ENCODE measurements at places on chromosomes 2 and 18. TPM values are rescaled to one million over a fixed set of nuclear protein-coding genes. Genes with fewer than 3 reads are reported as not detected.

The PLEK gene
- not detected for total RNA-seq

The CRACDL gene
- total RNA-seq, result 0.29 TPM

The HRH4 gene
- total RNA-seq, result 0.12 TPM

The CFAP221 gene
- total RNA-seq, result not detected

DNA sequence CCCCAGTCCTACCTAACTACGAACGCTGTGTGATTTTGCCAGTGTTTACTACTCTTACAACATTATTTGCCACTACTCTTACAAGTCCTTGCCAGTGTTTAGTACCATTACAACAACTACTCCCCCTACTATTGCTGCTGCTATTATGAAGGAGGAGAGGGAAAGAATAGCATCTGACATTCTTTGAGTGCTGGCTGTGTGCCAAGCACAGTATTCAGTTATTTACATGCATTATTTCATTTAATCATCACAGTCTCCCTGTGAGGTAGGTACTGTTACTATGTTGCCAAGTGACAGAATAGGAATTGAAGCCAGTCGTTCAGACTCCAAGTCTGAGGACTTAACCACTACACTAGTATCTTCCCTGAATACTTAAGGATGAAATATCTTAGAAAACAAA lies 185.9 kb upstream of the FOSL2 start:
- DNase-seq, result no peak

DNA sequence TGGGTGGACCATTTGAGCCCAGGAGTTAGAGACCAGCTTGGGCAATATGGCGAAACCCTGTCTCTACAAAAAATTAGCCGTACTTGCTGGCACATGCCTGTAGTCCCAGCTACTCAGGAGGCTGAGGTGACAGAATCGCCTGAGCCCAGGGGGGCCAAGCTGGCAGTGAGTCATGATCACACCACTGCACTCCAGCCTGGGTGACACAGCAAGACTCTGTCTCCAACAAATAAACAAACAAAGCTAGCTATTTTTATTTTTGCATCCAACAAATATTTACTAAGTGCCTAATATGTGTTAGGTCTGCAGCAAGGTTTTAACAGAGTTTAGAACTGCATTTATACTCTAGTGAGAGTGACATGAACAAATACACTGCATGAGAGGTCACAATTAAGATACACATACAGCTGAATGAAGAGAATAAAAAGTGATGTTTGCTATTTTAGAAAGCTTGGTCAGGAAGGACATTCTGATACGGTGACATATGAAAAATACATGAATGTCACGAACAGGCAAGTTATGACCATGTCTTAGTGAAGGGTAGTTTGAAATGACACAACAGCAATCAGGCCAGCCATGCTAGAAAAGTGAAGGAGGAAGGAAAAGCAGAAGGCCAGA lies 83.2 kb upstream of the FRZB start:
- DNase-seq, result no peak

- DNase-seq, result no peak
Observed at GRCh38 chr2:96804986-96805385, 11.1 kb upstream of the CNNM3 start.

DNA sequence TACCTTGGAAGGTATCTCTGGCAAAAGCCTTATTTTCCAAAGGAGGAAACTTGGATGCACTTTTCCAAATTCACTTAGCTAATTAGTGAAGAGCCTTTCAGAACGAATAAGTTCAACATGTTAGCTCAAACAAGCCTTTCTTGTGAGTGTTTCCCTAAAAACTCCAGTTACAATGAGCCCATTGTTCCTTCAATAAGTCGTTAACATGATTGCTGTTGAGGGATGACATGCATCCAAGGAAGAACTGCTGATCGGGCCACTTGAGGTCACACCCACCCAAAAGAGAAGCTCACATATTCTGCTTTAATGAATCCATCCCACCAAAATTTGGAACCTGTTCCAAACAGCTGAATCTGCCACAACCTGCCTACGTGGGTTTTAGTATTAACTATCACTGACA lies 48.1 kb upstream of the SLC35G4 start:
- DNase-seq, result no peak

- no peak for DNase-seq
Observed at GRCh38 chr2:128776461-128777195, 458.0 kb upstream of the HS6ST1 start.

DNA sequence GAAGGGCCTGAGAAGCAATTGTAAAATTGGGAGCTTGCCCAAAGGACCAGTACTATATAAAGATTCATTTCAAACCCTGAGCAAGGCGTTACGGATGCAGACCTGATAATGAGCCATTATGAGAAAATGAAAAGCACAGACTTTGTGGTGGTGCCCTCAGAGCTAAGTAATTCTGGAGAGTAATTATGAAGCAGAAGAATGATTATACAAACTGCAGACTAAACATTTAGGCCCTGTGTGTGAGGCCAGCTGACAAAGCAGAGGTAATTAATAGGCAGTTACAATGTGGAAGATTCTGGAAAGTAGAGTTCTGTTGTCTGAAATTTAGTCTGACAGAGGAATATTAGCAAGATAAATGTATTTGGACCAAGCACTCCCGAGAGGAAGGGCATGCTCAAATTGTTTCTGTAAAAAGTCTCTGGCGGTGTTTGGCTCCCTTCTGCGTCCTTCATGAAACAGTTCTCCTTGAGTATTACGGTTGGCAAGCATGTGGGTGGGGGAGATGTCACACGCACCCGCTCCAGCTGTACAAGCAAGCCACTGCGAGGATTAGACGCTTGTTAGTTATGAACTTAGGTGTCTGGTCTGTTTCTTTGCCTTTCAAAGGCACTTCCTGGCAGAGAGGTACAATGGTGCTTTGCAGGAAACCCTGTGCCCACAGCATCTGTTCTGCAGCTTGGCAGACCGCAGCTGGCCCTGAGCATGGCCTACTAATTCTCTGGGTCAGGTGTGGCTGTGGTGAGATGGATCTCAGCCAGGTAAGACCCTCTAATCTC lies 45.5 kb downstream of the CDC42EP3 start:
- DNase-seq, result no peak

DNA sequence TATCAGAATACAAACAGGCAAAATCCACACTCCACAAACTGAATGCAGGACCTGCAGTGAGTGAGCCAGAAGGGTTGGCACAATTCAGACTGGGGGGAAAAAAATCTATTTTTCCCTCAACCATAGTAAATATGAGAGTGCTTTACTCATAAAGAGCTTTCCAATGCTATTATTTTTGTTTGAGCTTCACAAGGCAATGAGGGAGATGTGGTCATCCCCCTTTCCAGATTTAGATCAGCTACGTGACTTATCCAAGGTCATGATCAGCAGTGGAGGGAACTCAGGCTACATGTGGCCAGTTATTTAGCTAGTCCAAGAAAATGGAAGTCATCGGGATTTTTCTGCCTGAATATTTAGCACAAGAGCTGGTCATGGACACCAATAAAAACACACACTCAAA lies 120.4 kb upstream of the KLF7 start:
- no peak for DNase-seq

DNA sequence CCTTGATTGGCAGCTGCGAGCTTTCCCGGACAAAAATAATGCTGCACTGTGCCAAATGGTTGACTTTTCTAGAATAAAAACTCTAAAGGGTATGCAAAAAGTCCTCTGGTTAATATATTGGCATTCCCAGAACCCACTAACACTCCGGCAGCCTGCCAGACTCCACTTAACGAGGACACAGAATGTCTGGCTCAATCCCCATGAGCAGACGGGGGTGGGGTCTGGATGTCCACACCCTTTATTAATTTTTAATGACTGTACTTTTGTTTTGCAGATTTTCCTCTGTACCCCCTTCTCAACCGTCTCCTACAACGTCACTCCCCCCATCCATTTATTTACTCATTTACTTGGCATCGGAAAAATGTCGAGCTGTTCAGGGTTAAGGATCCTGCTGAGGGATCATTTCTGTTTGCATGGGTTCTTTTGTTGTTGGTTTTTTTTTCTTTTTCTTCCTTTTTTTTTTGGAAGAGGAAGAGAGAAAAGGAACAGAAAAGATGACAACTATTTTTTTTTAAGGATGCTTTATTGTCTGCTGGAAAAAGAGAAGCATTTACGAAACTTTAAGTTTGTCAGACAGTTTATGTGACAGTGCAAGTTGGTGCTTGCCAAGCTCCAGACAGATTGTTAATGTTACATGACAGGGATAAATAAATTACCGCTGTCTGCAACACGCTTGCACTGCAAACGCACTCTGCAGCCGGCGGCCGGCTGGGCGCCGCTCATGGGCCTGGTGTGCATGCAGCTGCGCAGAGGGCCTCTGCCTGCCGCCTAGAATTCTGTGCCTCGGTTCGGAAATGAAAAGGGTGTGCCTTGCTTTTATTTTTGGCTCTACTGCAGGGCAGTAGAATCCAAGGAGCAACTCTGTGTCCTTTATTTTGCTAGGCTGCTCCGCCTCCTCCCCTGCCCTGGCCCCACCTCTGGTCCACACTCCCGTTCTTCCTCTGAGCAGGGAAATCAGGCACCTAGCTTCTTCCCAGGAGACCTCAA lies 3.6 kb downstream of the LDLRAD4 start:
- DNase-seq, result no peak

DNA sequence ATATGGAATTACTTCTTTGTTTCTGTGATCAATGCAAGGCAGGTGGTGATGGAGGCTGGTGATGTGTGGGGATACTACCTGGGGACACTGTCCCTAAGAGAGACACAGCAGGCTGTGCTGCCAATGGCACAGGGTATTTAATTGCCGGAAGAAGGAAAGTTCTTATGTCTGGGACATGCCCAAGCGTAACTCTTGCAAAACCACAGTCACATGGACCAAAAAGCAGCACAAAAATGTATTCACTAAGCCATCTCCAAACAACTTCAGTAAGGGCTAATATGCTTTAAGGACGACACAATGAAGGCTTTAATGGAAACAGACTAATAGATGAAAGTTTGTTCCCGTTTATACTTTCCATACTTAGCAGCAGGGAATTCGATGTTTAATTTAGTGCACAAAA lies 49.7 kb upstream of the AP1S3 start:
- no peak for DNase-seq

- no peak for DNase-seq
Observed at GRCh38 chr2:45026924-45027450, 17.7 kb upstream of the SIX2 start.

- DNase-seq, result no peak
Observed at GRCh38 chr2:12127638-12128037, 381.2 kb downstream of the LPIN1 start.

DNA sequence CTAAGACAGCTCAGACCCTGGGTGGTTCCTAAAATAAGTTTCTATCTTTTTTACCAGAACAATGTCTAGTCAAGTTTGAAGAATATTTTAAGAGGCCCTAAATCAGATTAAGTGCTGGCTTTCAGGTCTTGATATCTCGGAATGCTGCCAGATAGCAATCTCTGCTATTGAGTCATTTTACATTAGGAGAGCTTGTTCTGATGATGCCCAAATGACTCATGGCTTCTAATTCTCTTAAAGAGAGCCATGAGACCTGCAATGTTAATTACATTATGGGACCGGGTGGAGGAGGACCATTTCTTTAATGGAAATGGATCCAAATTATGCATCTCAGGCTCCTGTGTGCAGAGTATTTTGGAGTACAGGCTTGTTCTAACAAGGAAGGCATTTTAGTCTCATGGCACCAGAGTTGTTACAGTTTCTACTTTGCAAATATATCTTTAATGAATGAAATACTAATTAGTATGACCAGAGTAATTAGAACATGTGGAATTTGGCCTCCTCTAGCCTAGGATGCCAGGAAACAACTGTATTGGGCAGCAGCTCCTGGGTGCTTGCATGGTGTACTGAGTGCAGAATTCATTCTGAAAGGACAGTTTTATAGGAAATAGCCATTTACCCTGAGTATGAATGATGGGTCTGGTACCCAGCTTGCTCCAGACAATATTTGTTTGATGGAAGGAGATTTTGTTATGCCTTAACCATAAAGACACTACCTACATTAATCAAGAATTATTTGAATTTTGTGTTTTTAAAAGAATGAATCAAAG lies 94.0 kb upstream of the SULT1C3 start:
- no peak for DNase-seq

DNA sequence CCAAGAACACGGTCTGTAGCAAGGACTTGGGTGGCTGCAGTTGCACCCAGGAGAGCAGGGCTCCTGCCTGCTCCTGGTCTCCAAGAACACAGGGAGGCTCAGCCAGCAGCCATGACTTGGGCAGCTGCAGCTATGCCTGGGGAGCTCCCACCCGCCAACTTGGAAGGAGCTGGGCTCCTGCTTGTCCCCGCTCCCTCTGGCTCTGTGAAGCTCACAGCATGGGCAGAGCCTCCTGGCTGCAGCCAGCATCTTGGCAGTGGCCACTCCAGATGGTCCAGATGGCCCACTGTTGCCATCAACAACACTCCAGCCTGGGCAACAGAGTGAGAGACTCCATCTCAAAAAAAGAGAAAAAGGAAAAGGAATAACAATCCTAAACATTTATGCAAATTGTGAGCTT lies 5.2 kb downstream of the ZSCAN30 start:
- no peak for DNase-seq

GRCh38 chr2:199460101-199460671 lies 2.4 kb upstream of the SATB2 start:
- DNase-seq, result no peak

DNA sequence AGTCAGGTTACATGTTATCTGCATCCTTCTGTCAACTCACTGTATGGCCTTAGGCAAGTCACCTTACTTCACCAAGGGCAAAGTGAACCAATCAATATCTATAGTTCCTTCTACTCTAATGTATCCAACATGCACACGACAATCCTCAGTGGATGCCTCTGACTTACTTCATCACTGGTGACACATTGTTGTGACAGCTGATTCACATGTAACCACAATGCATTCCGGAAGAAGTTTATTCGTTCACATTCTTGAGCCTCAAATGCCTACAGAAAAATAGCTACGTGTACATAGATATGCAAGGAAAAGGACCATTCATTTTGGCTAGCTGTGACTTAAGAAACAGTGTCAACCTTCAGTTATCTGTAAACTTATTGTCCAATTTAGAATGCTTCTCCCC lies 26.3 kb upstream of the EPG5 start:
- no peak for DNase-seq

DNA sequence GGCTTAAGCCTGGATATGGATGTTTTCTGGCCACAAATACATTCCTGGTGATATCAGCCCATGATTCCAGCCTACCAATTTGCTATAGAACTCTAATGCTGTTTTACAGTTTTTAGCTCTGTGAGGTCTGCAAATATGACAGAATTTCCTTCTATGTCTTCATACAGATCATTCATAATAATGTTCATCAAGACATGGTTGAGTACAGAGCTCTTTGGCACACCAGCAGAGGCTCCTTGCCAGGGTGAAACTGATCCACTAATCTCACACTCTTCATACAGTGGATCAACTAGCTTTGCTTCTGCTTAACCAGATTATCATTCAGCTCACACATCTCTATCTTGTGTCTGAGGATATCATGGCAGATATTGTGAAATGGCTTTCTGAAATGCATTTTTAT lies 672.1 kb downstream of the STK39 start:
- no peak for DNase-seq

Data from epithelial cell of proximal tubule (primary cell).